Ureter (tissue), 1 donor: ENCODE measurements at places on chromosomes 6 and 20. TPM values are rescaled to one million over a fixed set of nuclear protein-coding genes. Genes with fewer than 3 reads are reported as not detected.

- DNase-seq = no peak
Measured at GRCh38 chr20:53270792-53271375, 298.7 kb downstream of the TSHZ2 start.

- no peak for DNase-seq
Measured at GRCh38 chr6:99233219-99233618, 116.3 kb downstream of the FAXC start.

- no peak for DNase-seq
Measured at GRCh38 chr6:108746366-108746765, 101.9 kb upstream of the ARMC2 start.

DNA sequence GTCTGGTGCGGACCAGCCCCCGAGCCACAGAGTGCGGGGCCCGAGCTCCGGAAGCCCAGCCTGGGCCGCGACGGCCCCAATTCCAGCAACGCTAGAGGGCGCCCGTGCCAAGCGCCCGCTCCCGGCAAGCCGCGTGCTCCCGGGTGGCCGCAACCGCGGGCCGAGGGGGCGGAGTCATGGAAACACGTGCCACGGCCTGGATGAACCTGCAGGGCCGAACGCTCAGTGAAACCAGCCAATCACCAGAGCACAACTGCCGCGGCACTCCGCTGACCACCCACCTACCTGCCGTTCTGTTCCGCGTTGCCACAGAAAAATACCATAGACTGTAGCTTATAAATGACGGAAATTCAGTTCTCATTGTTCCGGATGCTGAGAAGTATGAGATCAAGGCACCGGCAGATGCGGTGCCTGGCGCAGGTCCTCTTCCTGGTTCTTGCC is 85.7 kb upstream of the FOXC1 start:
- peak; percentile 72 for DNase-seq

- no peak for DNase-seq
Measured at GRCh38 chr20:10720565-10720964, 46.8 kb upstream of the JAG1 start.

CGA gene
- total RNA-seq = not detected
